ENCODE measurements at places on chromosomes 1 and 21.

DNA sequence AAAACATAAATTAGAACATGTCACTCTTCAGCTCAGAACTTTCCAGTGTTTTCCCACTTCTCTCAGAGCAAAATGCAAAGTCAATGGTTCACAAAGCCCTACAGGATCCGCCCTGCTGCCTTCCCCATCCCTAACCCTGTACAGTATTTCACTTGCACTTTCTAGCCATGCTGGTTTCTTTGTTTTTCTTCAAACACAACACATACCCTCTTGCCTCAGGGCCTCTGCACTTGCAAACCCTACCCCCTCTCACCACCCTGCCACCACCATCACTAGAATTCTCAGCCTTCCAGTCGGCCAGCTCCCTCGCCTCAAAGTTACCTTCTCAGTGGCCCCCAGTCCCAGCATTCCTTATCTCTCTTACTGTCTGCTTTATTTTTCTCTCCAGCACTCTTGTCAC lies 17.6 kb downstream of the TEX35 start:
- no peak for DNase-seq

DNA sequence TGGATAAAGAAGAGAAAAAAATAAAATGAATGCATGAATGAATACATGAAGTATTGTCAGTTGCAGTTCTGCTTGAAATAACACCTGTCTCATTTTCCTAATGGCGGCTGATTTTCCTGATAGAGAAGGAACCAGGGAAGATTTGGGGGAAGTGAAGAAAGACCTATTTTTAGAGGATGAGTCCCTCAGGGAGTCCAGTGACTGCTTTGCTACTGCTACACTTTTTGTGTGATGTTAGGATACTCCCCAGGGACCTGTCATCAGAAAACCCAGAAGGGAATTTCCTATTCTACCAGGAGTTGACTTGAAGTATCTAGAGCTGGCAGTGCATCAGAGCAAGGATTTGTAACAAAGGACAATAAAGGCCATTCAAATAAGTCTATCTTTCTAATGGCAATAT lies 114.8 kb downstream of the MAB21L3 start:
- no peak for DNase-seq

- DNase-seq: no peak
These were observed 28.7 kb upstream of the PWP2 start for GRCh38 chr21:44078411-44078981.

DNA sequence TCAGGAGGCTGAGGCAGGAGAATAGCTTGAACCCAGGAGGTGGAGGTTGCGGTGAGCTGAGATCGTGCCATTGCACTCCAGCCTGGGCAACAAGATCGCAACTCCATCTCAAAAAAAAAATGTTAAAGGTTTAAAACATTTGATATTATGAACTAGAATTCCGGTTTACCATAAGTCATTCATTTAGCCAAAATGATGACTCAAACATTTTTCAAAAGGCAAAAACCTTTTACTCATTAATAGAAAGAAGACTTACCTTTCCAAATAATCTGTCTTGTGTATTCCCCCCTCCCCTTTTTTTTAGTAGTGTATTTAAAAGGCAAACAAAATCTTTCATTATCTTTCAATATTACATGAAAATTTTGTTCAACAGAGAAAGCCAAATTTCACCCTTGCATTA lies 8.2 kb upstream of the MRPL55 start:
- DNase-seq: no peak

DNA sequence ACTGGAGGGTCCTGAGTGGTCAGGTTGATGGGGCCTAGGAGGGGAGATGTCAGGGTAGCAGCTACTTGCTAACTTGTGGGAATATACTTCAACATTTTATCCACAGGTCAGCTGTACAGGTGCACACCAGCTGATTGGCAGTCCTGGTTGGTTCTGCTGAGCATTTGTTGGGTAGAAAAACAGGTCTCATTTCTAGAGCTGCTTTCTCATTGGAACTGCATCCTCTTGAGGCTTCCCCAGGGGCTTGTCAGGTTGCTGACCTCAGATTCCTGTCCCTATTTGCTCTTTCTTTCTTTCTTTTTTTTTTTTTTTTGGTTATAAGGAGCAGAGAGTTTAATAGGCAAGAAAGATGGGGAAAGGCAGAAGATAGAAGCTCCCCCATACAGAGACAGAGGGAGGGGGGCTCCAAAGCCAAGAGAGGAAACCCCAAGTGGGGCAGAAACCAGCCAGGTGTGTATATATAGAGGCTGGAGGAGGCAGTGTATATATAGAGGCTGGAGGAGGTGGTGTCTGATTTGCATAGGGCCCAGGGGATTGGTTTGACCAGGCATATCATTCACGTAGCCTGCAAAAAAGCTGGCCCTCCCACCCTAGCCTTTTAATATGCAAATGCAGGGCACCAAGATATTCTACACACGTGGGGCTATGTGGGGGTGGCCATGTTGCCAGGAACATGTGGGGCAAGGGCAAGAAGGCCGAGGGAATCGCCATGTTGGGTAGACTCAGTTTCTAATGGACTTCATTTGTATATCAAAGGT lies 57.3 kb upstream of the STUM start:
- DNase-seq: no peak

DNA sequence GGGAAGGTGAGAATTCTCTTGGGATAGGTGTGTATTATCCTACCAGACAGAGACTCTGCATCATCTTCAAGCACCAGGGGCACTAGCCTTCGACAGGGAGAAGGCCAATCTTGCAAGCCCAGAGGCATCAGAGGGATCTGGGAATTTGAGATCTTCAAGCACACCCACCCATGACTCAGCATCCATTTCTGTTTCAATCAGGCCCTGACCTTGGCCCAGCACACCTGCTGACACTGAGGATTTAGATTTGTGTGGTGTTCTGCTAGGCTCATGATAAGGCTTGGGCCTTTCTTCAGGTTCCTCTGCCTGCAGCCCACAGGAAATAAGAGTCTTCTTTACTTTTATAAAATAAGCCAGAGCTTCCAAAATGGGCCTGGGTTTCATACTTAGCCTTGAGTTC lies 6.6 kb upstream of the PCP4 start:
- DNase-seq: no peak

- DNase-seq: no peak
These were observed 62.0 kb upstream of the ESRRG start for GRCh38 chr1:216785221-216785620.

DNA sequence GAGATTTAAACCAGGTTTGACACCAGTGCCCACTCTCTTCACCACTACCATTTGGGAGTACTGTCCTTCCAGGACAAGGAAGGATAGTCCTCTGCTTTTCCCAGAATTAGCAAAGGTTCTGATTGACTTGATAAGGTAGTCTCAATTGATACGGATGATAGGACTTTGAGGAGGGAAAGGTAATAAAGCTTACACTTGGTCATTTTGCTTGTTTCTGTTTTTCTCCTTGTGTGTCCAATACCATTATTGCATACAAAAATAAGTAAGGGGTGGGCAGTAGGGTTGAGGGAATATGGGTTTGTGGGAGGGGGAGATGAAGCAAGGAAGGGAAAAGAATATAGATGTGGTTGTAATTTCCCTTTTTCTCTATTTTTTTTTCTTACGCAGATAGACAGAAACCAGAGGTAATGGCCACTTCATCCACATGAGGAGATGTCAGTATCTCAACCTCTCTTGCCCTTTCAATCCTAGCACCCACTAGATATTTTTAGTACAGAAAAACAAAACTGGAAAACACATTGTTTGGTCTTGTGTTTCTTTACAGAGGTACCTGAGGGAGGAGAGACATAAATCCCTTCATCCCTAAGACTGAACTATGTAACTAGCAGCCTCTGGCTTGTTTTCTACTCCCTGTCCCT lies 2.6 kb downstream of the C1orf56 start:
- no peak for DNase-seq

- no peak for DNase-seq
These were observed 325.6 kb downstream of the RRAGC start for GRCh38 chr1:38533772-38534472.

DNA sequence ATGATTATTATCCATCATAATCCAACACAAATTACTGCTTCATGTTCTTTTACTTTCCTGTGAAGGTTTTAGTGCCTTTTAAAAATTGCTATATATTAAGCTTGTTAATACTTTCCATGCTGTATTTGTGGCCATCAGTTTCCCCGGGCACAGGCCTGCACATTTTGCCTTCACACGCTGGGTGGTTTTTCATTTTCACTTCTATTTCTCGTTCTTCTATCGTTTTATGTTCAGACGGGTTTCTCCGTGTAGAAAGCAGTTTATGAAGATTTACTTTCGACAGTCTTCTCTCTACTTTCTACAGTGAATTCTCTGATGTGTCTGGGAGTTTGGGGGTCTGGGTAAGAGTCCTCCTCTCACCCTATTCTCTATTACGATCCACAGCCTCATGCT lies 9.5 kb downstream of the RUNX3 start:
- DNase-seq: no peak

GRCh38 chr1:237237721-237238120 lies 195.7 kb downstream of the RYR2 start:
- DNase-seq: no peak

DNA sequence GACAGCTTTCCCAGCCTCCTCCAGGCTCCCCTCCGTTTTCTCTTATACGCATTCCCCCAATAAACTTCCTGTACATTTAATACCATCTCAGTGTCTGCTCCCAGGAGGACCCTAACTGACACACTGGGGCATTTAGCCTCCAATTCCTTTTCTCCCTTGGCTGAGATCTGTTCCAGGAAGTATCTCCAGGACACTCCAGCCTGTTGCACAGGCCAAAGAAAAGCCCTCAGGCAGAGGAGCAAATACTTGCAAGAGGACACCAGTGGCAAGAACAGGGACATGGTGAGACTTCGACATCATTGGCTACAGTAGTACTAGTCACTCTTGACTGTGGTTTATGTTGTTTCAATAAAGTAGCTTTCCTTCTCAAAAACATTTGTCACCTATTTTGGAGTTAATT lies 4.7 kb upstream of the SYNJ1 start:
- no peak for DNase-seq

DNA sequence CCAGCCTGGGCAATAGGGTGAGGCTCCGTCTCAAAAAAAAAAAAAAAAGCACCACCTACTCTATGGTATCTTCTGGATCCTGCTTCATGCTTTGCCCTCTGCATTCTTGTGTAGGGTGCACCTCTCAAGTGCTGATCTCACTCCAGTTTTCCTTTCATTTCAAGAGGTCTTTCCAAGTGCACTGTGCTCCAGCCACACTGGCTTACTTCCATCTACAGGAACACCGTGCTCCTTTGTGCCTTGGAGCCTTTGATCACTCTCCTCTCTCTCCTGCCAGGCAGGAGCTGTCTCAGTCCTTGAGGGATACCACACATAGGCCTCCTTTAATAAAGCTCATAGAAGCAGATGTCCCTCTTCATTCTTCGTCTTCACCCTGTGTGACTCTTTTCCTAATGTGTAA lies 55.4 kb upstream of the GREM2 start:
- no peak for DNase-seq

DNA sequence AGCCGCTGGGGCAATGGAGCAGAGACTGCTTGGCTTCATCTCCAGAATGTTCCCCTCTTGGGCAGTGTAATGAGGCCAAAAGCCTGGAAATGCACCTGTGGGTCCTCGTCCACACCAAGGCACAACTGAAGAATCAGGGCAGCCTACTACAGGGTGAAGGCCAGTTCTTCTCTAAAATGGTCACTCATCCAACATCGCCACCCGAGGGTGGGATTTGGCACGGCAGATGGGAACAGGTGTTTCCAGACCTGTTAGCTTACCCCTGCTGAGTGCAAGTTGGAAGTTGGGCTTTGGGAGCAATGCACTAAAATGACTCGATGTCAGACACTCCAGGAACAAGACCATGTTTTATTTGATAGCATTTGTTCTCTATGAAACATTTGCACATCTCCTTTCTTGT lies 543.7 kb downstream of the NPHP4 start:
- DNase-seq: peak; percentile 43

GRCh38 chr1:219379691-219380090 lies 206.0 kb downstream of the LYPLAL1 start:
- no peak for DNase-seq

DNA sequence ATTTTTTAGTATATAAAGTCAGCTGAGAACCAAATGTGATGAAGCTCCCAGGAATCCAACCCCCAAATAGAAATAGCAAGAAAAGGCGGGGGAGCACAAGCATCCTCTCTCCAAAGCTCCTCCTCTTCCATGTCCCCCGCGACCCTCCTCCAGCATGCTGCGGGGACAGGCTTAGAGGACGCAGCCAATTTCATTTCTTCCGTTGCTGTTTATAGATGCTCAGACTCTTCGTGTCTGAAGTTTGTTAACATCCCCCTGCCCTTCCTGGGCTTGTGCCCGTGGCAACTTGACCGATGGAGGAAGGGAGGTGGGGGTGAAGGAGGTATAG lies 754 bp upstream of the NPPA start:
- no peak for DNase-seq

DNA sequence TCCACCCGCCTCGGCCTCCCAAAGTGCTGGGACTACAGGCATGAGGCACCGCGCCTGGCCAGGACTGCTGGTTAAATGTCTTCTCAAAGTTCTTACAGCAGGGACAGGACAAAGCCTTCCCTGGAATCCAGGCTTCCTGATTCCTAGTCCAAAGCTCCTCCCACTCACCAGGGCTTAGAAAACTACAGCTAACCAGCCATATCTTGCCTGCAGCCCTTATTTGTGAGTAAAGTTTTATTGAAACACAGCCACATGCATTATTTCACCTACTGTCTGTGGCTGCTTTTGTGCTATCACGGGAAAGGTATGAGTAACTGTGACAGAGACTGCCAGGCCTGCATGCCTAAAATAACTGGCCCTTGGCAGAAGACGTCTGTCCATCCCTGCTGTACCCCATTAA lies 24.4 kb downstream of the TMCO4 start:
- no peak for DNase-seq

DNA sequence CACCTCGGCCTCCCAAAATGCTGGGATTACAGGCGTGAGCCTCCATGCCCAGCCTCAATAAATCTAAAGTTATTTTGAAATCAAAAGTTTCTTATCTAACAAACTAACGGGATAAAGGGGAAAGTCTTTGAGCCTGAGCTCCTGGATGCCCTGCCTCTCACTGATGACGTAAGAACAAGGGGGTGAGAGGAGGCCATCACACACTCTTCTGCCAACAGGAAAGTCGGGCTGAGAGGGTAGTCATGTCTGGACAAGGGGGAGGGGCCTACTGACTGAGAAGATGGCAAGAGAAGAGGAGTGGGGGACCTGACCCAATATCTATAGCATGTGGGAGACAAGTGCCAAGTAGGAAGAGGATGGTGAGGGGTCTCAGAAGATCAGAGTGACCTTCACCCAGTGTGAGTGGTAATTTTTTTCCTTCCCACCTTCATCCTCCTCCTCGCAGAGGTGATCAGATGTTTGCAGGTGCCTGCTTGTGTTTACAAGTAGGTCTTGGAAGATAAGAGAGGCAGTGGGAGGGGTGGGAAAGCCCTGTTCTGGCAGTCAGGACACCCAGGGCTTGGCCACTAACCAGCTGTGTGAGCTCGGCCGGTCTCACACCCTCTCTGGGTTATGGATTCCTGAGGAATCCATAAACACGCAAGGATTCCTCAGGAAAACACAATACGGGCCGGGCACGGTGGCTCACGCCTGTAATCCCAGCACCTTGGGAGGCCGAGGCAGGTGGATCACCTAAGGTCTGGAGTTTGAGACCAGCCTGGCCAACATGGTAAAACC lies 9.6 kb downstream of the UQCRHL start:
- no peak for DNase-seq

Data from CD4-positive, alpha-beta T cell treated with Interleukin-12 subunit alpha and Interleukin-12 subunit beta, for 1 hour (primary cell).